ENCODE measurements at places on chromosomes 5 and 9.

DNA sequence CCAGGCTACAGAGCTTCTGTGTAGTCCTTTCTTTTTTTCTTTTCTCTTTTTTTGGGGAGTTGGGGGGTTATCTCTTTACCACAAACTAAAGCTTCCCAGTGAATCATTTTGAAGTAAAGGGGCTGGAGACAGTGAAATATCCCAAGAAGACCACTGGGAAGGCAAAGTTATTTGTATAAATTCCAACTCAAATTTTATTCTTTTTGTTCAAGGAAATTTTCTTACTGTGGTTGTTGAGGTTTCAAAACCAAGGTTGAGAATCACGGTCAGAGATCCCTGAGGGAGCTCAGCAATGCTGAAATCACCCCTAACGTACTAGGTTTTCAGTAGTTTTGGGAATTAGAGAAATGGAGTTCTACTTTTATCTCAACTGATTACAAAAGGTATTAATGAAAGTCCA, 175.7 kb downstream of the ARHGEF28 start:
- no peak for DNase-seq

DNA sequence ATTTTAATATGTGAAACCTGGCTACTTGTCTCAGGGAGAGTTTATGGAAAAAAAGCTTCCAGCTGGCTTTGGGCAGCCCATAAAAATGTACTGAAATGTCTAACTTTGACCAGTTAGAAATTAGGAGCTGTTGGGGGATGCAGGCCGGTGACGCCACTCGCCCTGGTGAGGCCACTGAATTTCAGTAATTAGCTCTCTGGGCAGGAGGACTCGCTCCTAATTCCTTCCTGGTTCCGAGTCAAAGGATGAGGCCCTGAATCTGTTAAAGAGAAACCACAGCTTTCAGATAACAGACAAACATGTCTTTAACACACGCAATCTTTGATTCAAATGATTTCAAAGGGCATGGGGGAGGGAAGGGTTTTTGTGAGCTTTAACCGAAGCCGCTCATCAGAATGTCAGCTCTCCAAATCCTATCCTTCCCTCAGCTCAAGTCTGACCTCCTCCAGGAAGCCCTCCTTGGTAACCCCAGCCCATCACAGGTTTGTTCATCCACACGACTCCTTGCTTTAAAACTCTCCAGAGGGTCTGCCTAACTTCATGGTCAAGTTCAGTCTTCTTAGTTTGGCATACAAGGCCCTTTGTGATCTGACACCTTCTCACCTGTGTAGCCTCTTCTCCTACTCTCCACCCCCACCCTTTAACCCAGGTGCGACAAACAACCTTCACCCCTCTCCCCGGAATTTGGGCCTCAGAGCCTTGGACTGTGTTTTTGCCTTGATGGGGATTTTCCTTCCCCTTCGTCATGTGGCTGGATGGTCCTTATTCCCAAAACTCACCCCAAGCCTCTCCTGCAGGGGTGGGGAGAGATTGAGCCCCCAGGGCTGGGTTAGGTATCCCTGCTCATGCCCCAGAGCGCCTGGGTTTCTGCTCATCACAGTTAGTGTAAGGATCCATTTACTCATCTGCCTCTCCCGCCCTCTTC, 13.6 kb upstream of the PHF19 start:
- no peak for DNase-seq

GRCh38 chr5:73272351-73272750, 99.4 kb downstream of the TMEM174 start:
- DNase-seq, result no peak

GRCh38 chr9:96875461-96876142, 21.3 kb upstream of the ZNF782 start:
- peak; percentile 92 for DNase-seq

- DNase-seq, result peak; percentile 26
These were observed 208.9 kb upstream of the SLC30A5 start for GRCh38 chr5:68884883-68885282.

GRCh38 chr9:120252248-120252647, 327.7 kb downstream of the CDK5RAP2 start:
- no peak for DNase-seq

DNA sequence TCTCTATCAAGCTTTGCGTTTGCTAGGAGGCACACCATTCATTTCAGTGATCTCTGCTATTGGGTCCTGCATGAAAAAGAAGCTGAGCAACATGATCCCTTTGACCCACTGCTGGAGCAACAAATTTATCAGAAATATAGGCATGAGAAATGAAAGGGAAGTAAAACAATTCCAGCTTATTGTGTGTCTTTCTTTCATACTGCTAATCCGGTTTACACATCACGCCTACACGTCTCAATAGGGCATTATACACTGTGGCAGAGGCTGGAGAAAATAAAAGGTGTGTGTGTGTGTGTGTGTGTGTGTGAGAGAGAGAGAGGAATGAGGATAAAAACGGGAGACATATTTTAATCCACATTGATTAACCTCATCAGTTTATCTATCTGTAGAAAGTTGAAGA, 2.4 kb downstream of the PTCH1 start:
- no peak for DNase-seq

- no peak for DNase-seq
These were observed 234.1 kb upstream of the ACTBL2 start for GRCh38 chr5:57716661-57717060.

DNA sequence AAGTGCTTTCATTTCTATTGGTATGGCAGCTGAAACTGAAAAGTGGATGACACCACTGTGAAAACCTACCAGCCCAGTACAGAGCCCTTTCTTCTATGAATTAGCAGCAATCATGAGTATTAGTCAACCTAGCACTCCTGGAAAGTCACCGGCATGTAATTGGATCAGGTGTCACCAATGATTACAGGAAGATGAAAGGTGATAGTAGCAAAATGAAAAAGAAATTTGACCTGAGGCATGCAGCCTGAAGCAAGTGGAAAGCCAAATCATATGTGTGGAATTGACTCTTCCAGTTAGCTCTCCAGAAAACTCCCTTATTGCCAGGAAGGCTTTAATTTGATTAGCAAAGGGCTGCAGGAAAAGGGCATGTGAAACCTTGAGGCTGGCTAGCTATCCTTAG, 81.2 kb upstream of the NAA35 start:
- no peak for DNase-seq

DNA sequence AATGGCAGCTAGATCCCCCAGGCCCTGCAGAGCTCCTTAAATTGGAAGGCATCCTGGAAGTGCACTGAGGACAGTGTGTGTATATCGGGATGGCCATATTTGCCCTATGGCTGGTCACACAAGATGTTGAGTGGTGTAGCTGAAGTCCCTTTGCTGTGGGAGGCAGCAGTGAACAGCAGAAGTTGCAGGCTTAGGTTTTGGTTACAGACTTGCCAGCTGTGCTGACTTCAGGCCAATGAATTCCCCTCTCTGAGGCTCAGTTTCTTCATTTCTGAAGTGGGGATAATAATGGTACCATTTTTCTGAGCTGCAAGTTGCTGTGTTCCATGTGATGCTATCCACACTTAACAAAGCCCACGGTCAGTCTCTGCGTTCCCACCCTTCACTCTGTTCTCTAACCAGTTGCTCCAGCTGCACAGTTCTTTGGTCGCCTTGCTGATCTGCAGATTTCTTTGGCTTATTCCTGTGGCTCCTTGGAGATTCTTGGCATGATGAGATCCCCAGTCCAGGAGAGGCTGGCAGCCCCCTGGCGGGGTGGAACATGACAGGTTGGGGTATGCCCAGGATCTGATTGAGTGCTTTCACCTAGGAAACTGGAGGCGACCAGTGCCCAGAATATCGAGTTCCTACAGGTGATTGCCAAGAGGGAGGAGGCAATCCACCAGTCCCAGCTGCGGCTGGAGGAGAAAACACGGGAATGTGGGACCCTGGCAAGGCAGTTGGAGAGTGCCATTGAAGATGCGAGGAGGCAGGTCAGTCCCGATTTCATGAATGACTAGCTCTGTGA, 6.5 kb upstream of the GLE1 start:
- peak; percentile 16 for DNase-seq

- no peak for DNase-seq
These were observed 5.5 kb downstream of the CD74 start for GRCh38 chr5:150407096-150407720.

- no peak for DNase-seq
These were observed 58.3 kb downstream of the EGFLAM start for GRCh38 chr5:38316544-38317224.

DNA sequence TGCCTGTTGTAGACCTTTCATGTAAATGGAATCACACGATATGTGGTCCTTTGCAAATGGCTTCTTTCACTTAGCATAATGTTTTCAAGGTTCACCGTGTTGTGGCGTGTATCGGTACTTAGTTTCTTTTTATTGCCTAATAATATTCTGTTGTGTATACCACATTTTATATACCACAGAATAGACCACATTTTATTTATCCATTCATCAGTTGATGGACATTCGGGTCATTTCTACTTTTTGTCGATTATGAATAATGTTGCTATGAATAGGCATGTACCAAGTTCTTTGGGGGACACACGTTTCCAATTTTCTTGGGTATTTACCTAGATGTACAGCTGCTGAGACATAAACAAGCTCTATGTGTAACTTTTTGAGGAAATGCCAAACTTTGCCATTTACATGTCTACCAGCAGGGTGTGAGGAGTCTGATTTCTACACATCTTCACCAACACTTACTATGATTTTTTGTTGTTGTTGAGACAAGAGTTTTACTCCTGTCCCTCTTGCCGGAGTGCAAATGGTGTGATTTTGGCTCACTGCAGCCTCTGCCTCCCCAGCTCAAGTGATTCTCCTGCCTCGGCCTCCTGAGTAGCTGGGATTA, 144.7 kb downstream of the RGS3 start:
- DNase-seq, result no peak
